ENCODE measurements at places on chromosomes 11 and 22.

DNA sequence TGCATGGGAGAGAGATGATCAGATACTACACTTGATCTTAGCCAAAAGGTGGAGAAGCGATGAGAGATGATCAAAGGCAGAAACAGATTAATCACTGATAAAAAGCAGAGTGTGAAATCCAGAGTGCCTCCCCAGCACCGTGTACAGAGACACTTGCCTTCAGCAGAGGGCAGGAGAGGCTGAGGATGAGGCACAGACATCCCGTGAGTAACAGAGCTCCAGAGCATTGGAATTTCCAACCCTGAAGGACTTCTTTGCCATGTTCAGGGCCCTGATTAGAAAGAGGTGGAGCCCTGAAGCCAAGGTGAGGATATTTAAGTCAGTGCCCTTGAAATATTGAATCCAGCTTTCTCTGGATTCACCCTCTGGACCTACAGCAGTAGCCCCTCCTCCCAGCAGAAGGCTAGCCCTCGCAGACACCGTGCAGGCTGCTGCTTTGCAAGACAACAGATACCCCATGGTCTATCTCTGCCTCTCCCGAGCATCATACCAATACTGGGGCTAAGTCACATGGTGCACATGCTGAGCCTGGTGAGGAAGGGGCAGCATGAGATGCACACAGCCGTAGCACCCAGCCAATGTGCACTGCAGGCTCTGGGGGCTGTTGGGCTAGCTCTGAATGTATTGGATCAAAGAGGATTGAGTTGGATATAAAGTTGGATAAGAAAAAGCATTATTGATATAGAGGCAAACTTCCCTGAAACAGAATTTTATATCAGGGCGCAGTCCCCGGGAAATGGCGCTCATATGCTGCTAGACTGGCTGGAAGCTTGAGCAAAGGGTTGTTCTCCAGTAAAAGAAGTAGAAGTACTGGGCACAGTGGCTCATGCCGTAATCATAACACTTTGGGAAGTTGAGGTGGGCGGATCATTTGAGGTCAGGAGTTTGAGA is 200.3 kb upstream of the B3GAT1 start:
- DNase-seq = no peak

- DNase-seq = peak; percentile 42
Measured at GRCh38 chr11:849104-849824, 6.6 kb downstream of the TSPAN4 start.

- no peak for DNase-seq
Measured at GRCh38 chr11:79860336-79860735, 419.5 kb upstream of the TENM4 start.

GRCh38 chr11:43459246-43459645 is 100.5 kb downstream of the TTC17 start:
- DNase-seq = no peak

DNA sequence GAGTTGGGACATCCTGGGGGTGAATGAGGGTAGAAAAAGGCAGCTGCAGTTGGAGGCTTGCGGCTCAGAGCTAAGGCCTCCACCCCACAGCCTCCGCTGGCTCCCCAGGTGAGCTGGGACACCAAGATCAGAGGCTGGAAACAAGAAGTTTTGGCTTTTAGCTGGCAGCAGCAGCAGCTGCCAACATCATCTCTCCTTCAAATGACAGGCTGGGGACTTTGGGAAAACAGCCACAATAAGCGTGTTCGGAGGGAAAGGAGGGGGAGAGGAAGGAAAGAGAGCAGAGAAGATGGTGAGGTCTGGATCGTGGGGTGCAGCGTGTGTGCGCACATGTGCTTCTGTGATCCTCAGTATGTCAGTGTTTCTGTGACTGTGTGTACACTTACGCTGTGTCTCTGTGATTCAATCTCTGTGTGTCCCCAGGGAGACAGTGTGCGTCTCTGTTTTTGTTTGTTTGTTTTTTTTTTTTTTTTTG is 62.0 kb upstream of the RASD2 start:
- no peak for DNase-seq

- DNase-seq = peak; percentile 18
Measured at GRCh38 chr11:35107861-35108260, 31.1 kb upstream of the CD44 start.

- no peak for DNase-seq
Measured at GRCh38 chr11:74072721-74073120, 63.8 kb upstream of the UCP3 start.

GRCh38 chr11:104534278-104534677 is 364.0 kb downstream of the CASP12 start:
- no peak for DNase-seq

- DNase-seq = peak; percentile 71
Measured at GRCh38 chr11:35145271-35145670, 6.3 kb downstream of the CD44 start.

DNA sequence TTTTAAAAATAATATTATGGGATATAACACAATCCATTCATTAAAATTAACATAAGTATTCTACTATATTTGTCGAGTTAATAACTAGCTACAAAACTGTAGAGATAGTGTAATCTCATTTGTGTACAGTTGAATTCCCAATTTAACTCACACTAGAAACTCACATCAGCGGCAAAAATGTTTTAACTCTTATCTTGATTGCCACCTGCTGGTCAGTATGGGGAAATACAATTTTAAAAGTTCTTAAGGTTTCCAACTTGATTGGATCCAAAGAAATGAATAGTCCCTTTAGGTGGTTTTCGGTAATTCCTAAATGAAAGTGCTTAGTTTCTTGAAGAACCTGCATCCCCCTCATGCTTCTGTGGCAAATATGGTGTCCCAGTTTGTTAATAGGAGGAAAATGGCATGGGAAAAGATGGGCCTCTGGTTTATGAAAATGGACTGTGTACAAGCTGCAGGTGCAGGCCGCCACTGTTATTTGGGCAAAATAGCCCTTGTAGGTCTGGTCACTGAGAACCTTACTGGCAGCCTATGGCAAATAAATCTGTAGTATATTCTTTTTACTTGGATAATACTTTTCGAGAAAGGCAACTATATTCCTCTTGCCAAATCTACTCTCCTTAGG is 33.7 kb upstream of the SLC17A6 start:
- no peak for DNase-seq

- no peak for DNase-seq
Measured at GRCh38 chr11:70663815-70664214, 265.5 kb downstream of the CTTN start.

- no peak for DNase-seq
Measured at GRCh38 chr11:116145187-116145865, 627.5 kb downstream of the BUD13 start.

- DNase-seq = no peak
Measured at GRCh38 chr11:72786305-72787215, 7.3 kb downstream of the STARD10 start.

- no peak for DNase-seq
Measured at GRCh38 chr22:45879552-45879949, 97.4 kb downstream of the WNT7B start.

DNA sequence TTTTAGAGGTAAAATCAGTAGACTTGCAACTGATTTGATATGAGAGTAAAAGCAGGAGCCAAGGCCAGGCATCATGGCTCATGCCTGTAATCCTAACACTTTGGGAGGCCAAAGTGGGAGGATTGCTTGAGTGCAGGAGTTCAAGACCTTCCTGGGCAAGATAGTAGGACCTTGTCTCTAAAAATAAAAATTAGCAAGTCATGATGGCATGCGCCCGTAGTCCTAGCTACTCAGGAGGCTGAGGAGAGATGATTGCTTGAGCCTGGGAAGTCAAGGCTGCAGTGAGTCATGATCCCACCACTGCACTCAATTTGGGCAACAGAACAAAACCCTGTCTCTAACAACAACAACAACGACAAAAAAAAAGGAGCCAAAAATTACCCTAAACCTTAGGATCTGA is 13.5 kb downstream of the SGSM3 start:
- no peak for DNase-seq

GRCh38 chr11:95547976-95548375 is 241.6 kb downstream of the FAM76B start:
- no peak for DNase-seq

- DNase-seq = no peak
Measured at GRCh38 chr11:32309530-32310213, 125.7 kb downstream of the WT1 start.

- peak; percentile 45 for DNase-seq
Measured at GRCh38 chr11:74739546-74740270, 8.5 kb upstream of the CHRDL2 start.

- DNase-seq = no peak
Measured at GRCh38 chr11:100684101-100685065, 2.7 kb upstream of the ARHGAP42 start.

DNA sequence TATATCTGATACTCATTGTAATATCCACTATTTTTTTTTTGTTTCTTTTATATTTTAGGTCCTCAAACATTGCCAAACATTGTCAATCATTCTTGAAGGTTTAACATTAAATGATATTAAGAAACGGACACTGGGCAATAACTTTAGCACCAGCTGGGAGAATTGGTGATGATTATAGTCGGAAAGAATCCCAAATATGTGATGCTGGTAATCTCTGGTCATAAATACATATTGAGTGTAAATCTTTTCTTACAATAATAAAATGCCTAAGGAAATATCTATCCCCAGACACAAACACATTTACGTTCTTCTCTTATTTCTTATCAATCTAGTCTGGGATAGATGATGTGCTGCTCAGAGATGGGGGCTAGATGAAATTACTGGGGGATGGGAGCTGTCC is 25.2 kb downstream of the OR51E2 start:
- DNase-seq = no peak

GRCh38 chr22:43066844-43067385 is 22.3 kb downstream of the TTLL1 start:
- no peak for DNase-seq

- DNase-seq = no peak
Measured at GRCh38 chr11:79437278-79437980, 3.4 kb downstream of the TENM4 start.

DNA sequence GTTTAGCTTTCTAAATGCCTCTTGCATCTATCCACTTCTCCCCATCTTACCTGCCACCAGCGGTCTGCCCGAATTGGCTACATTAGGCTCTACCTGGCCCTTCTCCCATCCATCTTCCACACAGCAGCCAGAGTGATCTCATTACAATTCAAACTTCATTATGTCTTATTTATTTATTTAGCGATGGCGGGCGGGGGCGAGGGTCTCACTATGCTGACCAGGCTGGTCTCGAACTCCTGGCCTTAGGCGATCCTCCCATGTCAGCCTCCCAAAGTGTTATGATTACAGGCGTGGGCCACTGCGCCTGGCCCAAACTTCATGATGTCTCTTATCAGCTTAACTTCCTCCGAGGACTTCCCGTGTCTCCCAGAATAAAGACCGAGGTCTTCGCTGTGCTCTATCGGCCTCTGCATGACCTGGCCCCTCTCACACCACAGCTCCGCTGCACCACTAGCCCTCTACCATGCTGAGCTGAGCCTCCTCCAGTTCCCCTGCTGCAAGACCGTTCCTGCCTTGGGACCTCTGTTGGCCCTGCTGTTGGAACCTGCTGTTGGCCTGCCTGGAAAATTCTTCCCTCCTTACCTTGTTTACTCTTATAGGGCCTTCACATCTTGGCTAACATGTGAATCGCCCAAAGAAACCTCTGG is 870 bp upstream of the CTTN start:
- DNase-seq = no peak

DNA sequence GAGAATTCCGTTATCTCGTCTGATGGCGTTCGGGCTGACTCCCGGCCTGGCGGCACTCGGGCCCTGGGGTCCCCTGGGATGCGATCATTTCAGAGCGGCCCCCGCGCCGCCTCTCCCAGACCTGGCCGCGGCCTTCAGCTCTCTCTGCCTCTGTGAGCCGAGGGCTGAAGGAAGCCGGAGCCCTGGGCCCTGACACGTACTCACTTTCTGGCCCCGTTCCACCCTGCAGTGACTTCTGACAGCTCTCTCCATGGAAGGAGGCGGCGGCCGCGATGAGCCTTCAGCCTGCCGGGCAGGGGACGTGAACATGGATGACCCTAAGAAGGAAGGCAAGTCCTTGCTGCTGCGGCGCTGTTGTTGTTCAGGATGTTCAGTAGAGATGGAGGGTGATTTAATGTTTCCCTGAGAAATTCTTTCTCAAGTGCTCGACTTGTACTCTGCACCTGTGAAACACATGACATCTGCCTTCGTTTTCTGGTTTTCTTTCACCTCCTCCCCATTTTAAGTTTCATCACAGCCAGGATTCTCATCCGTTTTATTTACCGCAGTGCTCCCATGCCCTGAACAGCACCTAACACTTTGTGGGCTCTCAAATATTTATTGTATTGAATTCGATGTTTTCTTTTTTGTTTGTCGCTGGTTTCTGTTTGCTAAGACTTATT is 612 bp downstream of the GTSE1 start:
- no peak for DNase-seq

DNA sequence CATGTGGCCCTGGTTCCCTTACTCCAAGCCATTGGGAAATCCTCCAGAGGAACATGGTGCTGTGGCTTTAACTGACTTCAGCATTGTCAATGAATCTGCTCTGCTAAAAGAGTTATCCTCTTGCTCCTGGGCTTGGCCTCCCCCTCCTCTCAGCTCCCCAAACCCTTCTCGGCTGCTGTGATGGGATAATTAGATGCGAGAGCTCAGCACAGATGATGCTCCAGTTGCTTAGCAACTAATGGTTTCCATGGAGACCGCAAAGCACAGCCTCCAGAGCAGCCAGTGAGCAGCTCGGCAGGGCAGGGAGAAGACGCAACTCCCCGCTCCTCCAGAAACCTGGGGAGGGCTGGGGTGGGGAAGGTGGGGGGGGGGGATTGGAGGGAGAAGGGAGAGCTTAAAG is 2.8 kb upstream of the UPK2 start:
- DNase-seq = no peak

DNA sequence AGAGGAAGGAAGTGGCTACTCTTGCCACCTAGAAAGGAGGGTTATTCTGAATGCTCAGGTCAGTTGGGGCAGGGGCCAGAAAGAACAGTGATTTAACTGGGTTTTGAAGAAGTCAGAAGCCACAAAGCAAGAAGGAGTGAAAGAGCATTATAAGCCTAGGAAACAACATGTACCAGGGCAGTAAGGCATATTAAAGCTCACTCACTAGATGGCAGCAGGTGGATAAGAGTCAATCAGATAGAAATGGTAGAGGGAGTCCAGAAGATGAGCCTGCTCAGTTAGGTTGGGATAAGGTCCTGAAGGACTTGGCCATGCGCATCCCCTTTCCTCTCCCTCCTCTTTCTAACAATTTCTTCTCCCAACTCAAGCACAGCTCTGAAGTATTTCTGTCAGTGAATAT is 22.0 kb upstream of the PATE1 start:
- DNase-seq = no peak

GRCh38 chr11:78000193-78000592 is 5.7 kb upstream of the INTS4 start:
- peak; percentile 57 for DNase-seq

GRCh38 chr11:15276621-15277020 is 161.9 kb downstream of the INSC start:
- no peak for DNase-seq

DNA sequence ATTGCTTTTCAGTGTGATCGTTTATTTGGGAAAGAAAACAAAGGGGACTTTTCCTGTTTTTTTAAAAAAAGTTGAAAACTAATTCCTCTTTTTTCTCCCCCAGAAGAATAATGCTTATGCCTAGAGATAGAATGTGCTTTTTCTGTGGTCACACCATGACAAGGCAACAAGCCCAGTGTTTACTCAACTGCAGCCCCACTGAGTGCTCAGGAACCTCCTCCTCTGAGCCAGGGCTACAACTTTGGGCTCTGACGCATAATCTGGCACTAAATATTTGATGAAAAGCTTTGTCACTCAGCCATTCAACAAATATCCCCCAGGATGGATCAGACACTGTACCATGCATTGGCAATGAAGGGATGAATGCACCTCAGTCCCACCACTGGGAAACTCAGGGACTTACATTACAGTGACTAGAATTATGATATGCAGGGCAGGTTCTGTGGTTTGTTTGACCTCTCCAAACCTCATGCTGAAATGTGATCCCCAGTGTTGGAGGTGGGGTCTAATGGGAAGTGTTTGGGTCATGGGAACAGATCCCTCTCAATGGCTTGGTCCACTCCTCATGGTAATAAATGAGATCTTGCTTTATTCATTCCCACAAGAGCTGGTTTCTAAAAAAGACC is 155.9 kb downstream of the CCDC34 start:
- DNase-seq = no peak

All from CD4-positive, alpha-beta T cell treated with Interleukin-4 for 1 hour (primary cell).